Cerebellum (tissue), 4 donors: ENCODE measurements at places on chromosomes 6 and 20. TPM values are rescaled to one million over a fixed set of nuclear protein-coding genes. Genes with fewer than 3 reads are reported as not detected.

The TFAP2D gene
- not detected for total RNA-seq

The RSPO3 gene
- 7.4 TPM for total RNA-seq

DNA sequence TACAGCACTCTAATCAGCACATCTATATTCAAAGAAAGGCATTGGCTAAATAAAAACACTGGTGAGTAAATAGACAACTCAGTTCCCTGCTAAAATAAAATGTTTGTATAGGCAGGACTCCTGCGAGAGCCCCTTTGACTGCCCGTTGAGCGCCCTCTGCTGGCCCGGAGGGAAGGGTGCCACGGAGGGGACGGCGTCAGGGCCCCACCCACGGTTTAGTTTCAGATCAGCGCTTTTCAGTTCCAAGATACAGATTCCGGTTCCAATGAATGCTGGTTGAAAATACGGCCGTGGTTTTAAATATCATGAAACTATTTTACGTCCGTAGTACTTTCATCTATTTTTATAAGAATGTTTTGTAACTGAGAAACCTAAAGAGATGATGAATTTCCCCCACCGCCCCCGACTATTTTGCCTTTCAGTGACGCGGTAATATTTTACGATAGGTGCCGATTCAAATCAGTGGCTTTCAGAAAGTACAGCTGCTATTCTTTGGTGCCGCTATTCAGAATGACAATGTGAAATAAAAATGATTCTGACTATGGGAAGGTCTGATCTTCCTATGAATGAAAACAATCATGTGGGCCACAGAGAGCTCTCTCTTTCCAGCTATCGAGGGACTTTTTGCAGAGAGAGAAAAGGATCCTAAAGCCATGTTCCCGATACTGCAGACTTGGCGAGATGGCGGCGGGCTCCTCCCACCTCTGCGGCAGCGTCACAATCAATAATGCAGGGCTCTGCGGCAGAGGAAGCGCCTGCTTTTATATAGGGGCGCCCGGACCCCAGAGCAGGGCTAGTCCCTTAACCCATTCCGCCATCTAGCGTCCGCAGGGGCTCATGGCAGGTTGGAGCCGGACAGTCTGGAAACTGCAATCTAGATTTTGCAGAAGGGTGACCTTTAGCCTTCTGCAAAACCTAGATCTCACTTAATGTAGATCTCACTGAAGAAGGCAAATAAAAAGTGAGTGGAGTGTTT, 10.6 kb upstream of the CCN6 start:
- DNase-seq, result peak; percentile 92

The DLL1 gene
- 10.6 TPM for total RNA-seq

The SLC22A3 gene
- total RNA-seq, result 4.3 TPM

- no peak for DNase-seq
Observed at GRCh38 chr6:9704989-9705388, 709.9 kb downstream of the TFAP2A start.

The OXT gene
- not detected for total RNA-seq

The CD93 gene
- 15.9 TPM for total RNA-seq

- peak; percentile 10 for DNase-seq
Observed at GRCh38 chr6:143271024-143271423, 179.5 kb downstream of the ADAT2 start.

DNA sequence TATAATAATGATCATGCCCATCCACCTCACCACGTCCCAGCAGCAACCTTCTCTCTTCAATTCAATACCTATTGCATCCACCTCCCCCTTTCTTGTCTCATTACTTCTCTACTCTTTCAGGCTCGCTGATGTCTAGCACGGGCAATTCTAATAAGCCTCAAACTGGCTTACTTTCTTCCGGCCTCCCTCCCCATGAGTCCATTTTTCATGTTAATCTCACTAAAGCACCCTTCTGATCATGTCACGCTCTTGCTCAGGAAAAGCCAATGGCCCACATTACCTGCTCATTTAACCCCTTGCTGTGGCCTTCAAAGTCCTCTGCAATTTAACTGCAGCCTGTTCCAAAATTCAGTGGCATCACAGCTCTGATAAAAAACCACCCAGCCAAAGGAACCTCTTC, 105.1 kb downstream of the UTRN start:
- no peak for DNase-seq

The HMGCLL1 gene
- total RNA-seq, result 35.2 TPM

DNA sequence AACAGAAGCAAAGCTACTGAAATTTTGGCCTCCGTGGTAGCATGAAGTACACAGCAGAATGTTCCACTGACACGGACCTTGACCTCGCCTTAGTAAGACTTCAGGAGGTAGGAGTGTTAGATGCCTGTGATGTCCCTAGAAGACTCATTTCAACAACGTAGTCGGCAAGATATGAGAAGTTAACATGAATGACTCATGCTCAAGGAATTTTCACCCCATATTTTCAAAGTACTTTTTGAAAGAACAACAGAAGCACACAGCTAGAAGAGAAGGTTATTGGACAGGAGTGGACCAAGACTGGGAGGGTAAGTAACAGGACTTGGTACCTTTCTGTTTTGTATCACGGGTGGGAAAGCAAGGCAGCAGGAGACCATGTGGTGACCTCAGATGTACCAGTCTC, 78.0 kb downstream of the DZANK1 start:
- no peak for DNase-seq

DNA sequence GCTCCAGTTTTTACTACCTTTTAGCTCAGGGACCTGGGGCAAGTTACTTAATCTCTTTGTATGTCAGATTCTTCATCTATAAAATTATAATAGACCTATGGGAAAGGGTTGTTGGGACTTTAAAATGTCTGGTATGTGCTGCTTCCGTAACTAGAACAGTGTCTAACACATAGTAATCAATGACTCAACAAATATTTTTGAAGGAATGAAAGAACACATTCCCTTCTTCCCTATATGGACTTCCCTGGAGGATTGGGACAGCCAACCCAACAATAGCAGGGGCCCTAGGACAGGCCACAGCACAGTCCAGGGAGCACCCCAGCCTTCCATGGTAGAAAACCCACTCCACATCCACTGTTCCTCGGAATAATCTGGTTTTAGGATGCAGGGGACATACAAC, 50.7 kb upstream of the TPD52L1 start:
- no peak for DNase-seq

DNA sequence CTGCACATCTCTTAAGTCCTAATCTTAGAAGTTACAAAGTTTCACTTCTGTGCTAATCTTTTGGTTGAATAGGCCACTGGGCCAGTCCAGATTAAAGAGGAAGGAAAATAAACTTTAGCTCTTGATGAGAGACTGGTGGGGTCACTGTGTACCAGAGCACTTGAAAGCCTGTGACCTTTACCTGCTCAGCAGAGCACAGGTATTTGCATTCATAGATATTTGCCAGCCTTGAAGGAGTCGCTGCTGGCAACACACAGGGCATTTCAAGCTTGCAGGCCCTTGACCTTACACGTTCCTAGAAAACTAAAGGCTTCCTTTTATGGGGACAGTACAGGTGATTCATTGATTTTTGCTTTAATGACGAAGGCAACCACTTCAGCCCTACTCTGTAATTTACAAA, 108.4 kb upstream of the SLC22A23 start:
- DNase-seq, result no peak

DNA sequence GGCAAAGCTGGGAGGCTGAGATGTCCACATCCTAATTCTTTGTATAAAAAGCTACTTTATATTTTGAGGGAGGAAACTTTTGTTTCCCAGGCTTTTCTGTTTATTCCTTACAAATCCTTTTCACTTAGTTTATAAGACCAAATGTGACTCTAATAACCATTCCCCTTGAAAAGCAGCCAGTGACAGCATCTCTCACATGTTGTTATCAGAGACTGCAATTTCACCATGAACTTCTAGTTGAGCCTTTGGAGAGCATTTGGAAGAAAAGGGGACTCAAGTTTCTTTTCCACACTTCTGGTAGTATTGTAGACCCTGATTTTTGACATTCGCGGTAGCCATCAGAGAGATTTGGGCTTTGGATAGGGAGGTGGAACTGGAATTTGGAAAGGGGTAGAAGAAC, 215.8 kb downstream of the RNF144B start:
- no peak for DNase-seq

The DEFB126 gene
- not detected for total RNA-seq

The RIPOR3 gene
- 2.7 TPM for total RNA-seq

The PCMTD2 gene
- 93.7 TPM for total RNA-seq

The OOEP gene
- not detected for total RNA-seq

The MED20 gene
- total RNA-seq, result 17.6 TPM

- DNase-seq, result no peak
Observed at GRCh38 chr6:67336014-67336413, 1299.1 kb upstream of the ADGRB3 start.

GRCh38 chr6:118893064-118893806, 717 bp upstream of the ASF1A start:
- DNase-seq, result peak; percentile 47

DNA sequence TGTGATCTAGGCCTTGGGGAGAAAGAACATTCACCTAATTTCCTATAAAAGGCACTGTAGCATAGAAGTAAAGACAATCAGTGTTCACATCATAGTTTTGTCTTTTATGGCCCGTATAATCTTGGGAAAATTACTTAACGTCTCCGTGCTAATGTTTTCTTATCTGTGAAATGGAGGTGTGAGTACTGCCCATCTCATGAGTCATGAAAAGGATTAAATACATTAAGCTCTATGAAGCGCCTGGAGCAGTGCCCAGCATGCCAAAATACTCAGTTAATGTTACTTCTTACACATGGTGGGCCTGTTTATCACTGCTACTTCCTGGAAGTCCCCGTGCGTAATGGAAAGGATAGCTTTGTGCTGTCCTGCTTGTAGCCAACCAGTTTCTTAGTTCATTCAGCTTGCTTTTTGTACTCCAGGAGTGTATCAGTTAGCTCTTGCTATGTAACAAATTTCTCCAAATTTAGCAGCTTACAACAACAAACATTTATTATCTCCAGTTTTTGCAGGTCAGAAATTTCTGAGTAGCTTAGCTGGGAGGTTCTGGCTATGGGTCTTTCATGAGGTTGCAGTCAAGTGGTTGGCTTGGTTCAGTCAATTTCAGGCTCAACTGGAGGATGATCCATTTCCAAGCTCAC, 103.6 kb upstream of the BMP2 start:
- DNase-seq, result no peak
